NCI-H524 treated with DMSO at 0.1 percent for 48 hours (cell line): ENCODE measurements at places on chromosomes 12 and 14.

DNA sequence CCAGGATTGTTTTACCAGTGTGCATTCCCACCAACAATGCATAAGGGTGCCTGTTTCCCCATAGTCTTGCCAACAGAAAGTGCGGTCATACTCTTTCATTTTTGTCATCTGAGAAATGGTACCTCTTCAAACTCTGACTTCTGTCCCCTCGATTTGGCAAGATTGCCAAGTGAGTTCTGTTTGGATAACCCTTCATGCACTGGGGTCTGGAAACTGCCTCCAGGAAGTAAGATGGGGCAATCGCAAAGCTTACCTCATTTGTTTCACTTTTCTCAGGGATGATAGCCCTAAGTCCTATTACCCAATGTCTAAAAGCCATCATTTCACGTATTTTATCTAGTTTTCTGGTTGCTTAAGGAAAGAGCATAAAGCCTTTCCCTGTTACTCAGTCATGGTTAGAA is 28.6 kb upstream of the NR1H4 start:
- DNase-seq = no peak

DNA sequence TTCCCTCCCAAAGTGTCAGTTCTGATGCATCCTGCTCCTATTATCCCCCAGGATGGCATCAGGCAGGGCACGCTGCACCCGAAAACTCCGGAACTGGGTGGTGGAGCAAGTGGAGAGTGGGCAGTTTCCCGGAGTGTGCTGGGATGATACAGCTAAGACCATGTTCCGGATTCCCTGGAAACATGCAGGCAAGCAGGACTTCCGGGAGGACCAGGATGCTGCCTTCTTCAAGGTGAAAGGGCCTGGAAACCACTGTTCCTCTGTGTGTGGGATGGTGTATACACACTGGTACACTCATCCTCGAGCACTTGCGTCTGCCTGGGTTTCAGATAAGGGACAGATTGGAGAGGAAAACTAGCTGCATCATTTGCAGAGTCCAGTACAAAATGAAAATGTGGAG is 1.0 kb downstream of the IRF9 start:
- no peak for DNase-seq

DNA sequence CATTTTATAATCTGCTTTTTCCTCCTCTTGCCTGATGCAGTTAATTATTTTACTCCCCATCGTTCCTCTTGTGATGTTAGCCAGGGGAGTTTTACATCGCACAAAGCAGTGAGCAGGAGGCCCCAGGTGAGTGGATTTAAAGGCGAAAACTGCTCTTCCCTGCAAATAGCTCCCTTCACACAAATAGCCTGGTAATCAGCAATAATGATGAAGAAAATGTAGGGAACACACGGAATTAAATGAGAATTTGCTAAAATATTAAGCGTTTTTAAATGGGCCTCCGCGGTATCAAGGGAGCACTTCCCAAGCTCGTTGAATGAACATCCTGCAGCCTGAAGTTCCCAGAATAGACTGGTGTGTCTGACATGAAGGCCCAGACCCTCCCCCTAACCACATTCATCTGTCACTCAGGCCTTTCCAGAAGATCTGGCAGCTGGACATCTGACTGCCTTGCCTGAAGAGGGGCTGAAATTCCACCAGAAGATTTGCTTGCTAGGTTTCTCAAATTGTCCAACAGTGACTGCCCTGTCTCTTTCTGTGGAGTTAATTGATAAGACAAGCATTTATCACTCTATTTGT is 127.2 kb downstream of the CCDC60 start:
- DNase-seq = no peak

DNA sequence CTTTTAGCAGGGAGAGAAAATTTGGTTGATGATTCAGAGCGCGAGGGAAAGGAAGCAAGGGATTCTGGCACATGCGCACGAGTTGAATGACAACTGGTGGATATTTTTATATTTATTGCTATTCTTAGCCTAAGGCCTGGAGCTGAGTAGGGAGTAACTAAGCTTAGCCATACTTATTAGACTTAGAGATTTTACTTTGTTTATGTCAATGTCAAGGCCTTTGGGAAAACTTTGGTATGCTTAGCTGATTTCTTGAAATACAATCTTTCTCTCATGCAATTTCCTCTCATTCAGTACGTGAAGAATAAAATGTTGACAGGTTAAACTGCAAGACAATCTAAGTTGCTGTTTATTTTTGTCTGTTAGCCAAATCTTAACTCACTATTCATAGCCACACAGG is 101.1 kb downstream of the CRADD start:
- no peak for DNase-seq

GRCh38 chr14:102184316-102185035 is 44.8 kb downstream of the WDR20 start:
- DNase-seq = no peak

GRCh38 chr12:30063435-30063945 is 279.7 kb upstream of the TMTC1 start:
- no peak for DNase-seq

DNA sequence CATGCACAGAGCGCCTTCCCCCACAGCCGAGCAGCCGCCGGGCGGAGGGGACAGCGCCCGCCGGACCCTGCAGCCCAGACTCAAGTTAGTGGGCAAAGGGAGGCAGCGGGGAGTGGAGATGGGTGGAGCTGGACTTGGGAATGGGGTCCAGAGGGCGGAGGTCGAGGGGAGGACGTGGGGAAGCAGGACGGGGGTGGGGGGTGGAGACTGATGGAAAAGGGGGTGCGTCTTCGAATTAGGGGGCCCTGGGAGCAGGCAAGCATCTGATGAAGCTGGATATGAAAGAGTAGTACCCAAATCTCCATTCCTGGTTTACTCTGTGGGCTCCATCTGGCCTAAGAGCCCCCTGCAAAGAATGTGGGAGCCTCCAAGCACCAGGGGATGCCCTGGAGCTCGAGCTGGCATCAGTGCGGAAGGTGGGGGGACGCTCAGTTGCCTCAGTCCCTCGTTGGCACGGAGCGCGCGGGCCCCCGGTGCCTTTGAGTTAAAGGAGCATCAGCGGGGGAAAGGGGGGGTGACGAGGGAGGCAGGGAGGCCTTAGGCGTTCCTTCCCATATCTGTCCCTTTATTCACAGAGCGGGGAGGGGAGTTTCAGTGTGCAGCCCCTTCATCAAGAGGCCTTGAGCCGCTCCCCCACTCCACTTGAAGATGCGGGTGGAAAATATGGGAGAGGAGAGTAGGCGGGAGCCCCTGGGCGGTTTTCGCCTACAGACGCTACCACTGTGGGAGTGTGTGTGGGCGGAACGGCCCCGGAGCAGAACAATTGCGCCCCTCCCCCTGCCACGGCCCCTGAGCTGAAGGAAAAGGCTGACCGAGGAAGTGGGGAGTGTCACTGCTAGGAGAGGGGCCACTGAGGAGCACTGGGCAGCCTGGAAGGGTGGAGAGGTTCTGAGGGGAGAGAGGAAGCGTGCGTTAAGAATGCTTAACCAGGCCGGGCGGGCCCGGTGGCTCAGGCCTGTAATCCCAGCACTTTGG is 644 bp downstream of the NAB2 start:
- no peak for DNase-seq
